Substantia nigra (tissue), 51 donors: ENCODE measurements at places on chromosomes 5 and 9.

- no peak for DNase-seq
These were observed 13.0 kb downstream of the PPP6C start for GRCh38 chr9:125176636-125177035.

DNA sequence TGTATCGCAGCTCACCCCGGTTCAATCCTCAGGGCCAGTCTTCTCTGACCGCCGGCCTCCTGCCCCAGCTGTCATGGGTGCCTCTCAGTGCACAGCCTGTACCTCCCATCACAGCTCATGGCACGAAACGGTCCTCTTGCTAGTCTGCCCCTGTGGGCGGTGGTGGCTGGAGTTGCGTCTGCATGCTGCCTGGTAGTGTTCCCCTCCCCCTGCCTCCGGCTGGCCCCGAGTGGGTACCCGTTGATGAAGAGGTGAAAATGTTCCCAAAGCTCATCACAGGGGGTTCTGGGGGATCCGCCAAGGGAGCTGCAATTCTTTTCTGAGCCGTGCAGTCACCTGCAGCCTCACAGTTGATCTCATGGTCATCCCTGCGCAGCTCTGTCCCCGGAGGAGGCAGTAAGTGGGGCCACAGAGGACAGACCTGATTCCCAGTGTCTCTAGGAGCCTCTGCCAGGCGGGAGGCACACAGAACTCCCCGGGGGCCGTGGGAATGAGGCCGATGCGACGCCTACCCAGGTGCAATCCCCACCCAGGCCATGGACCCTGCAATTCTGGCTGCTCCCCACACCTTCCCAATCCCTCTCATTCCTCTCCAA is 34.7 kb upstream of the FIBCD1 start:
- DNase-seq: no peak

GRCh38 chr9:35108946-35109575 is 6.1 kb upstream of the STOML2 start:
- DNase-seq: no peak

GRCh38 chr9:27441741-27442070 is 82.4 kb upstream of the IFNK start:
- DNase-seq: no peak

DNA sequence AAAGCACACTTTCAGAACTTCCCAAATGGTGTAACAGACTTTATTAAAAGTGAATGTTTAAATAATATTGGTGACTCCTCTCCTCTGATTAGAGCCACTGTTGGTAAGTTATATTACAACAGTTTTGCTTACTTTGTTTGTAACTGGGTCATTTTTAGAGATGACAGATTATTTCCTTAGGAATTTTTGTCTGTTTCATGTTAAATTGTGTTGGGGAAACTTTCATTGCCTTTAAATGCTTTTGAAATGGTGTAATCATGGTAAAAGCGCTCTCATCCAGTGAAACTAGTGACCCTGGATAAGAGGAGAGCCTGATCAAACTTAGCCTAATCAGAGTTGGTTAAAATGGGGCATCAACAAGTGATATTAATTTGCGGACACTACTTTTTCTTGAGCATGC is 39.4 kb downstream of the TNPO1 start:
- DNase-seq: no peak

DNA sequence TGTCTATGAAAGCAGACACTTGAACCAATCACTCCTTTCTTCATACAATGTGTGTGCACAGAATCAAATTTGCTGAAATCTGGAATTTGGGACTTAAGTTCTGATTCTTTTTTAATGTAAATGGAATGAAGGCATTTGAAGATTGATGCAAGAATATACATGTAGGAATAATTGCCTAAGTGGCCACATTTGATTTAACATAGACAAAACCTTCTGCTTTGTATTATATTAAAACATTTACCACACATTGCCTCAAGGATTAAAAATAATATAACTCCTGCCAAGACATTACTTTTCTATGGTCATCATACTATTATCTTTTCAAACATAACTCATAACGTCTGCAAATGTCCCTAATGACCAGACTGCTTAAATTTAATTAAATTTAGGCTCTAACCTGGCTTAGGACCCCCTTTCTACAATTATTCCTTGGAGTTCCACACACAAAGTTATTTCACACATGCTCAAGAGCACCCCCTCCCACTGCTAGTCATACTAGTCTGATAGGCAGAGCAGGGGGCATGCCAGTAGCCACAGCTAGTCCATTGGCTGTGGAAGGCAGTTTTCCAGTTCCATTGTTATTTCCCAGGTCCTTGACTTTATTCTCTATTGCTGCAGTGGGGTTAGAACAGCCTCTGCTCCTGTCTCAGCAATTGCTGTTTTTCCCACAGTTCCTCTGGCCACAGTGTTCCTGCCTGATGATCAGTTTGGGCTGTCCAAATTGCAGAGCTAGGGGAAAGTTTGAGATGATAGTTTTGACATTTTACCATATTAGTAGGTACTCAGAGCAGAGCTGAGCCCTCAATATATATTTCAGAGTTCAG is 360.6 kb upstream of the GRAMD2B start:
- no peak for DNase-seq

DNA sequence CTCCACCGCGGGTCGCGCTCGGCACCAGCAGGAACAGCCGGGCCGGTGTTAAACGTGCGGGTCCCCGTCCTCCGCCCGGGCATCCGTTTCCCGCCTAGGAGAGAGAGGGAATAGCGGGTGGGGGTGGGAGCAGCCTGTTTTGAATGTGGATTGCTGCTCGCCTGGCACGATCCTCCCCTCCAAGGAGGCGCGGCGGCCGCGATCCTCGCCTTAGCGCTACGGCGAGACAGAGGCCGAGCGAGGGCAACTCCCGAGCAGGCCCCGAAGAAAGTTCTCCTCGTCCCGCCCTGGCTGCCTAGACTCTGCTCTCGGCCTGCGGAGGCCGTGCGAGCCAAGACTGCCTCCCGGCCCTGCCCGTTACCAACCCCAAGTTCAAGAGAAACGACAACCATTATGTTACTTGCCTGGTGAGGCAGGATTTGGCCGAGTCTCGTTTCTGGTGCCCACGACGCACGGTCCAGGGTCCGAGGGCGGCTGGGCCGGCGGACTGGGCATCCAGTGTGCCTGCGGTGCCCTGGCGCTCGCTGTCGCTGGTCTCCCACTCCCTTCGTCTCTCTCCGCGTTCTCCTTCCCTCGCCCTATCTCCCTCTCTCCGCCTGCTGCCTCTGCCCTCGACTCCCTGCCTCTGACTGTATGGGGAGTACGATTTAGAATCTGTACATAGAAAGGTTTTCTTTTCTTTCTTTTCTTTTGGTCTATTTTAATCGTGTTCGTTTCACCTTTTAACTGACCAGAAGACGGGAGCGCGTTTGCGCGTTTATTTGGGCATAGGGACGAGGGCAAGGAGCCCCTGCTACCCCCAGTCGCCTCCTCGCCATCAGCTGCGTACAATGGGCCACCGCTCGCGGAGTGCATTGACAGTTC is 724 bp downstream of the NR2F1-AS1 start:
- DNase-seq: no peak

- DNase-seq: peak; percentile 50
These were observed at the start of gene SLC27A4 for GRCh38 chr9:128339761-128340690. Gene SLC27A4 (plus strand): TSS chr9:128340527. CDS start chr9:128343133, 2,606 bp downstream.

- no peak for DNase-seq
These were observed 43.3 kb downstream of the IZUMO3 start for GRCh38 chr9:24502206-24502937.

GRCh38 chr5:6253281-6253680 is 125.1 kb downstream of the MED10 start:
- no peak for DNase-seq

DNA sequence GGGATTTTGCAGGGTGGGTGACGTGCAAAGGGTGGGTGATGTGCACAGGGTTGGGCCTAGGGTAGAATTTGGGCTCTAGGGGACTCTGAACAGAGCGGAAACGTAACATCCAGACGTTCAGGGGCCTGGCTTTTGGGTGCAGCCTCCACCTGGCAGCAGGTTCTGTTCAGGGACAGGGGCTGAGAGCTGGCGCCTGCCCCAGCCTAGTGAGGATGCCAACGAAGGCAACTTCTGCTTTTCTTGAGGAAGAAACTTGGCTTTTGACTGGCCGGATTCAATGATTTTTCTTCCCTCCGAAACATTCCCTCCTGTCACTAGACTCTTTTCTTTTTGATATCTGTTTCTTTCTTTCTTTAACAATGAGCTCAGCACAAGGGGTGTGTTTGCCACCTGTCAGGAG is 38.6 kb upstream of the SLC6A19 start:
- DNase-seq: no peak

DNA sequence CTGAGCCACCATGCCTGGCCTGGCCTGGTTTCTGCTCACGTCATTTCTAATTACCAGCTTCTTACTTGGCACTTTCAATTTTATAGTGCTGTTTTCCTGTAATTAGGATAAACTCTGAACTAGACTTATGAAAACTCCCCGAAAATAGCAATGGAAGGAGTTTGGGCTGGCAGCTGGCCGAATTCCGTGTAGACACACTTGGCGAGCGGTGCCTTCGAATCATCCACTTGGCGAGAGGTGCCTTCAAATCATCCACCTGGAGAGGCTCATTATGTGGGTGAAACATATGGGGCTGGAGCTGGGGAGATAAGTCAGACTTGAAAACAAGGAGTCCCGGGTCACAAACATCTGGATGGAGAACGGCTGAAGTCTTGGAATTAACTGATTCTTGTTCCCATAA is 203.7 kb downstream of the ROR2 start:
- DNase-seq: no peak

- no peak for DNase-seq
These were observed 4.5 kb downstream of the CAMK4 start for GRCh38 chr5:111228520-111229220.

DNA sequence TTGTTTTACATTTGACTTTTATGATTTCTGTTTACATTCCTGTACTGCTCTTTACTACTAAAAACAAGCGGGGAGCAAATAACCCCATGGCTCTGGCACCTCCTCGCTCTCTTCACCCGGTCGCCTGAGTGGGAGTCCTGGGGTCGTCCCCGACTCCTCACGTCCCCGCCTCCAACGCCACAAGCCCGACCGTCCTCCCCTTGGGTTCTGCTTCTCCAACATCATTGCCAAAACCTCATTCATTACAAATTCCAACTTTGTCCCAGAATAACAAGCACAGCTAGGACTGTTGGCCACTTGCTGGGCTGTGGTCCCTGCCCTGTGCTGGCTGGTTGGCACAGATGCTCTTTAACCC is 35.1 kb downstream of the MRPL36 start:
- DNase-seq: no peak

DNA sequence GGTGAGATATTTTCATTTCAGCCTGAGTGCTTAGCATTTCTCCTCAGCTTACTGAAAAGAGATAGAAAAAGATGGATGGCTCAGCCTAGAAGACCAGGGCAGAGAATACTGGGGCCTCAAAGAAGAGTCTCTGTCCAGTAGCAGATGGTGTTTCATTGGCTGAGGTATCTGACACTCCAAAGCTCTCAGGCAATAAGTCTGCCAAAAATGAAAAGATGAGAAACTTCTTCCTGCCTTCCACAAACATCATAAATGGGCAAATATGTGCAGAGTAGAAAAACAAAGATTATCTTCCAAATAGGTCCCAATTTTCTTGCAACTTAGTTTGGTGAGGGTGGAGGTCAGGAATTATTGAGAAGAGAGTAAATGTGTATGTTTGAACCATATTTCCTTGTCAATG is 87.4 kb upstream of the ICE1 start:
- no peak for DNase-seq

- DNase-seq: no peak
These were observed 159.6 kb downstream of the TLE4 start for GRCh38 chr9:79731171-79731890.

GRCh38 chr9:89776795-89777525 is 172.1 kb downstream of the GADD45G start:
- no peak for DNase-seq

DNA sequence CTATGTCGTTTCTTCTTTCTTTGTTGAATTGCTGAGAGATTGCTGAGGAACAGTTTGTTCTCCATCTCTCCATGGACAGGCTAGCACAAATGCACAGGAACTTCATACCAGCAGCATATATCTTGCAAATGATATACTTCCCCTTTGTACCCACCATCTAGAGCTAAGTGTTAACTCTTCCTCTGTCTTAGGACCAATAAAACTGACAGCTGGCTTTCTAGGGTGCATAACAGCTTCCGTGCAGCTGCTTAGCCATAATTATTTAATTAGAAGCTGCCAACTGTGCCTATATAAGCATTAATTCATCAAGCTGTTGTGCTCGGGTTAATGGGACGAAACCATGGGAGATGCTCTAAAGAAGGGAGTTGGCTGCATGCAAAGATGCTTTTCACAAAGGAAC is 38.7 kb downstream of the KCTD16 start:
- no peak for DNase-seq

DNA sequence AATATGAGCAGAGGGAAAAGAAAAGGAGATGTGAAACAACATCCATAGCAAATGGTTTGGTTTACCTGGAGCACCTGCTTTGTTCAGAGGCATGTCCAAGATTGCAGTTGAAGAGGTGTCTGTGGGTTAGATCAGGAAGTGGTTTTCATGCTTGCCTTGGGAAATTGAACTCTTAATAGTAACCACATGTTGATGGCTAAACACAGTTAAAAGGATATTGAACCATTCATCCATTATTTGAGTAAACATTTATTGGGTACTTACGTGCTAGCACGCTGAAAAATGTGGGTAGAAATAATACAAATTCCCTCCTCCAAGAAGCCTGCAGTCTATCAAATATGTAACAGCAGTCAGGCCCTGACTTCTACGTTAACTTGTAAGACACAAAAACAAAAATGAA is 235.7 kb upstream of the TNC start:
- DNase-seq: no peak

DNA sequence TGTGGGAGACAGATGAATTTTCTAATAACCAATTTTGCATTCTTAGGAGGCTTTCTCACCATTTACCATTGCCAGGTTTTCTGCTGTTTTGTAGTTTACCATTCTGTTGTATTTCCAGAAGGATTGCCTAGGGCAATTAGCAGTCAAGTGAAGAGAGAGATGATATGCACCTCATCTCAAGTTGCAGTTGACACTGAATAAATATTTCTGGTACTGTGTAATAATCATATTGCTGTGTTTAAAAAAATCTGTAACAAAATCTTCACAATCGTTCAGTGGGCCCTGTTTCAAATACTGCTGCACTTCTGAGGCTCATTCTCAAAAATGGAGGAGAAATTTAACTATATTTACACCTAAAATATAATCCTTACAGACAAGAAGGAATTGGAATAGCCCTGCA is 706.1 kb upstream of the PTPRD start:
- no peak for DNase-seq

DNA sequence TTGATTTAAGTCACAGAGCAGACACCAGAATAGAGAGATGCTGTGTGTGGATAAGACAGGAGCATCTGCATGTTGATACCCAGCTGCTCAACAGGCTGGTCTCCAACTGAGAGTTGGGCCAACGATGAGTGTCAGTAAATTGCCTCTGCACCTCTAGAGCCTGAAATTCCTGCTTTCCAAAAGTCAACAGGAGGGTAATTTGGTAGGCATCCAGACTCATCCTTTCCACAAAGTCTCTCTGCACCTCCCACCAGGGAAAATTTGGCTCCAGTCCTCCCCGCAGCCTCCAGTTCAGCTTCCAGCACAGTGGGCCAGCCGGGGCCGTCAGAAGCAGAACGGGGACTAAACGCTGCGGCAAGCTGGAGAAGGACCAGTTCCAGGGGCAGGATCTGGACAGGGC is 136.9 kb downstream of the RFK start:
- DNase-seq: no peak

- DNase-seq: no peak
These were observed 303.8 kb upstream of the IRX4 start for GRCh38 chr5:2186472-2187015.
